ENCODE measurements at places on chromosomes 7 and 10.
A peak's percentile ranks its signal among the peaks of the same experiment; 100 is the strongest.

GRCh38 chr7:152382244-152382643 is 53.6 kb downstream of the KMT2C start:
- no peak for DNase-seq

DNA sequence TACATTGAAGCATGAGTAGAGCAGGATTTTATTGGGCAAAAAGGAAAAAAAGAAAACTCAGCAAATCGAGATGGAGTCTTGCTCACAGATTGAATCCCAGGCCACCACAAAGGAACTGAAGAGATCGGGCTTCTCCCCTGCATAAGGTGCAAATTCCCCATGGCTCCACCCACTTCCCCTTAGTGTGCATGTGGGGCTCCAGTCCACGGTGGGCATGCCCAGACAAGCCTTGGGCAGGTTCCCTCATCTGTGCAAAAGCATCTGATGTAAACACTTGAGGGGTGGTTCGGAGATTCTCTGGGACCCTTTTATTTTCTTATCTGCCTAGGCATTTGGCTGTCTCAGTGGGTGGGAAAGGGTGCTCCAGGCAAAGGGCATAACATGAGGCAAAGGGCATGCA is 150.7 kb downstream of the CFTR start:
- DNase-seq: no peak

DNA sequence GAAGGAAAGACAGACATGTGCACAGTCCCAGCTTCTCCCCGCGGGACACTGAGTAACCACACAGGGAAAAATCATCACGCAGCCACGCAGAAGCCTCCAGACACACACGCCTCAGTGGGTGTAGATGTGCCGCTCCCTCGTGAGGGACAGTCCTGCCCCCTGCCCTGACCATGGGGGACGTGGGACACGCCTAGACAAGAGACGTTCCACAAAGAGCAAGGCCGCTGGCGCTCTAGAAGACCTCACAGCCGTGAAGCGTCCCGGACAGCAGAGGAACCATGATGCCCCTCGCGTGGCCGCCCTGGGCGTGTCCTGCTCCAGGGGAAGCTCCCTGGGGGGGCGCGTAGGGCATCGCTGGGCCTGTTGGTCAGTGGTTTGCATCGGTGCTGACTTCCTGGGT is 210.8 kb downstream of the DNAJB6 start:
- DNase-seq: no peak

- DNase-seq: no peak
These were observed 5.7 kb downstream of the SEMA3A start for GRCh38 chr7:84188786-84189405.

DNA sequence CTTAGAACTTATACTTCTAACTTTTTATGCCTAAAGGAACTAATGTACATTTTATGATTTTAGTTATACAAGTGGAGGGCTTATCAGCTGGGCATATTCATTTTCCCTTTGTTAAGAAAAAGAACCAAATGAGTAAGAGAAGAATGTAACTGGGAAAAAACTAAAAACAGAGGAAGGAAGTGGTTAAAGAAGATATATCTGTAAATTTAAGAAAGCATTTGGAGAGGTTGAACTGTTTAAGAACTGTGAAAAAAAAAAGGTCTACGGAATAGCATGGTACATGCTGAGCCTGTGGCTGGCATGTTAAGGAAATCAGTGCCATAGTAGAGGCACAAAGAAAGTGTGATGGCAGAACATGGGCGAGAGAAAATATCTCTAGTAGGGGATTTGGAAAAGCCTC is 6.2 kb downstream of the MDFIC start:
- no peak for DNase-seq

DNA sequence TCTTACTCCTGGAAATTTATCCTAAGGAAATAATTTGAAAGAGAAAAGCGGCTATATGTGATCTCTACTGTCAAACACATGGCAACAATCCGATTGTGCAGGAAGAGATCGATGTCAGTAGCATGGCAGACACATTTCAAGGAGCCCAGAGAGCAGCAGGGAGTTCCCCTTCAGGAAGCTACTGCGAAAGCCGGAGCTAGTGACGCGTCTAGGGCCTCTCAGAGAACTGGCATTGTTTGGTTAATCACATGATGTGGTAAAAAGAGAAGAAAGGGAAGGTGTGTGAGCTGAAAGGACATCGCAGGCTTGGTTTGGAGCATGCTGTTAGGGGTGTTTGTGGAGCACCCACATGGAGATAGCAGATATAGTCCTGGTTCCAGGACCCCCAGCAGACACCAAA is 74.9 kb downstream of the BEND7 start:
- DNase-seq: no peak

DNA sequence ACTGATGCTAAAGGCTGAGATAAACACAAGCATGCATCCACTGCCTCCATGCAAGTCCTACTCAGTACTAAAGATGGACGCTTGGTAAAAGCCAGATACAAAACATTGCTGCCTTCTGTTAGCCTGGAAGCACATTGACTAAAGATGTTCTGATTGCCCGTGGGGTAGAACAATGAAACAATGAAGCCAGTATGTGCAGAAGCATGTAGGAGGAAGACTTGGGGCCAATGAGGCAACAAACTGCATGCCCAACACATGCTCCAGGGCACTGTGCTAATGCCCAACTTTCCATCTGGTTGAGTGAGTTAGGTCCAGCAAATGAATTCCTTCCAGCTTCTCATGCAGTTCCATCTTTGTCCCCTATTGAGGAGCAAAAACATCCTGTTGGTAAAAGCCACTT is 1245.5 kb downstream of the GATA3 start:
- DNase-seq: no peak

GRCh38 chr10:58827381-58827780 is 314.7 kb downstream of the BICC1 start:
- no peak for DNase-seq

GRCh38 chr10:60042262-60042661 is 135.9 kb upstream of the CCDC6 start:
- no peak for DNase-seq

GRCh38 chr7:14258861-14259260 is 269.4 kb upstream of the ETV1 start:
- DNase-seq: no peak

- no peak for DNase-seq
These were observed 41.0 kb upstream of the PTF1A start for GRCh38 chr10:23151071-23151470.

GRCh38 chr7:107879400-107880035 is 11.5 kb upstream of the DLD start:
- DNase-seq: peak; percentile 28

- no peak for DNase-seq
These were observed 472.5 kb upstream of the SEMA3D start for GRCh38 chr7:85659364-85659763.

GRCh38 chr10:7956508-7956907 is 98.0 kb upstream of the GATA3 start:
- no peak for DNase-seq

GRCh38 chr7:117800406-117800805 is 72.8 kb downstream of the CTTNBP2 start:
- DNase-seq: no peak

GRCh38 chr10:9339716-9340115 is 1285.2 kb downstream of the GATA3 start:
- no peak for DNase-seq

DNA sequence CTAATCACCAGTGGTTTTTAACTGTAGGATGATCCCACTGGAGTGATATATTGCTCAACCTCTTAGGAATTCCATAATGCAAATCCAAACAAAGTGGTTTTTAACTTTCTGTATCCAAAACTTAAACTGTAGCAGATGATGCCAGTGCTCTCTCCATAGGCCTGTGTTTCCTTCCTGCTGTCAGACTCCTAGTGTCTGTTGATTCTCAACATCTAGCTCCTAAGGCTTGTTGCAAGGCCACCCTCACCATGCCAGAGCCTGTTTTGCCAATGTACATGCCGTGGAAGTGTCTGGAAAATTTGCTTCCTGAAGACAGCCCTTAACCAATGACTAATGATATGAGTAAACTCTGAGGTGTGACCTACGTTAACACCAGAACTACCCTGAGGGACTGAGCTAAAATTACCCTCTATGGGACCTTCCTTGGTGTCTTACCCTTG is 39.3 kb downstream of the C1GALT1 start:
- no peak for DNase-seq

GRCh38 chr10:22792161-22792560 is 77.8 kb upstream of the PIP4K2A start:
- DNase-seq: no peak

DNA sequence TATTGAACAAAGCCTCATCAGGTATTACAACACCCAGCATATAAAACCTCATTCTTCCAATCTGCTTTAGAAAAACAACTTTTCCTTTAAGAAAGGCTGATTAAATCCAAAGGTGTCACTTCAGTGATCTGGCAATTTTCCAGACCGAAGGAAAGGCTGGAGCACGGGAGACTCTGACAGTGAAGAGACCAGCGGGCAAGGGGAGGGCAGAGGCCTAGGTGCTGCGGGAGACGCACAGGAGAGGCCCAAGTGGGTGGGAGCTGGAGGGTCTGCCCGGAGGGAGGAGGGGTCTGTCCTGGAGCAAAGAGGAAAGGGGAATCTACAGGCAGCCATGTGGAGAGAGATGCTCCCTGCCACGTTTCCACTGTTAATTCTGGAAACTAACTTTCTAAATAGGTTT is 24.3 kb upstream of the PPP2R2D start:
- DNase-seq: no peak

GRCh38 chr10:103715430-103715829 is 139.9 kb downstream of the SH3PXD2A start:
- DNase-seq: no peak

DNA sequence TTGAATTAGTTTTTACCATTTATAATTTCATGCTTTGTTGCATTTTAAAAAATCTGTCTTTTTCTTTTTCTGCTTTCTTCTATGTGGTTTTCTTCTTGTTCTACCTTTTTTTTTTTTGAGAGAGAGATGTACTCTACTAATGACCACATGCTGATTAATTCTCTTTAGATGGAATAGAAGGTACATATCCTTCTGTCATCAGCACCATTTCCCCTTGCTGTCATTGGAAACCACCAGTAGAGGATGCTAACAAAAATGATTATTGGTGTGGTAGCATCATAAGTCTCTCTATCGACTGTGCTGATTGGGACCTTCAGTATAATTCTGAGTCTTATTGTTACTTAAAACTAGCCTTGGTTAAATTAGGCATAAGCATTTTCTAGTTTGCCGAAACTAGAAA is 3.6 kb downstream of the ZEB1 start:
- DNase-seq: no peak

DNA sequence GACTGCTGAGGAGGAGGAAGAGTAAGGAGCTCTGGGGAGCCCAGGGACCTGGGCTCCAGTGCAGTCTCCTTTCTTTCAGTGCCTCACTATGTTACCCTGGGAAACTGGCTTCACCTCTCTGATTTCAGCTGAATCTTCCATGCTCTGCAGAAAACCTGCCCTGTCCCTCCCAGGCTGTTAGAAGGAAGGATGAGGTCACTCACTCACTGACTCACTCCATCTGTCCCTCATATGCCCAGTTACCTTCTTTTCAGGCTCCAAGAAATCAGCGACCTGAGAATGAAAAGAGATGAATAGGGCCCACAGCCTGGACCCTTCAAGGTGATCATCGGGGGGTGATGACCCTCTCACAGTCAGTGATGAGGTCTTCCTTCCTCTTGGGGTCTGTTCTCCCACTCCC is 481 bp downstream of the SFTPA2 start:
- DNase-seq: no peak

- DNase-seq: no peak
These were observed 8.7 kb upstream of the VDAC2 start for GRCh38 chr10:75201793-75202307.

DNA sequence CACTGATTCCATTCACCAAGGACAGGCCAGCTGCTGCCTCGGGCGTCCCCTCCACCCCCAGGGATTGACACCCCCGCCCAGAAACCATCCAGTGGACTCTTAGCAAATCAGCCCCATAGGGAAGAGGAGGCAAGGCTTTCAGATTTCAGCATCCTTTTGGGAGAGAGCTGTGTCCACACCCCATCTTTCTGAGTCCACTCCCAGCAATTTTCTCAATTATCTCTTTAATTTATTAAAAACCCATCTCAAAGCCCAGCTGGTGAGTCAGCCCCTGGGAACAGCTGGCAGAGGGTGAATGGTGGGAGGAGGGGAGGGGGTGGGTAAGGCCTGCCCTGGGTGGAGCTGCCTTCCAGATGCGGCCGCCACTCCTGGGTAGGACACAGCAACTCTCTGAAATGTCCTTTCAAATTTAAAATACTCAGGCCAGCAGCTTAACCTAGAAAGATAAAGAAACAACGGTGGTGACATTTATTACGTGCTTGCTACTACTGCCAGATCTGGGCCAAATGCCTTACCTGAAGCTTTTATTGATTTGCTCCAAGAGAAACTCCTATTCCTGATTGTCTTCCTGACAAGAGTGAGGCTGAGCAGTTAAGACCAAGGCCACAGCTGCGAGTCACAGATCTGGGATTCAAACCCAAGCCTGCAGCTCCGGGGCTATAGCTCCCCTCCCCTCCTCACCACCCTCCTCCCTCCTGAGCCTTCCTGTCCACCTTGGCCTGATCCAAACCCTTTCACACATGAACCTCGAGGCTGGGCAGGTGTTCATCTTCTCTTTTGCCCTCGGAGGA is 120.4 kb downstream of the RGS10 start:
- no peak for DNase-seq

GRCh38 chr7:121440857-121441503 is 44.9 kb upstream of the FAM3C start:
- DNase-seq: no peak

DNA sequence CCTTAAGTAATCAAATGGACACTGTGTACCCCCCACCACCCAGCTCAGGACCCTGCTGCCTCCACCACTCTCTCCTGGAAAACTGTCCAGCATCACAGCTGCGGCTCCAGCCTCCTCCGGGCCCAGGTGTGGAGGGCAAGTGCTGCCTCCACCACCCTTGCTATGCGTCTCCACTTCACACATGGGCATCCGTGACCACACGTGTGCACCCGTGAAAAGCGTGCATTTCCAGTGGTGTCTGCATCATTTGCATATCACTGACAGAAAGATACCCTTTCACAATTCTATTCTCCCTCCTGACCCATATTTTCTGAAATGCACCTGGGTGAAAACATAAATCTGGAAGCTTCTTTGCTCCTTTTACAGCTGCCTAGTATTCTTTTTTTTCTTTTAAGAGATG is 89.7 kb upstream of the PDGFA start:
- no peak for DNase-seq

DNA sequence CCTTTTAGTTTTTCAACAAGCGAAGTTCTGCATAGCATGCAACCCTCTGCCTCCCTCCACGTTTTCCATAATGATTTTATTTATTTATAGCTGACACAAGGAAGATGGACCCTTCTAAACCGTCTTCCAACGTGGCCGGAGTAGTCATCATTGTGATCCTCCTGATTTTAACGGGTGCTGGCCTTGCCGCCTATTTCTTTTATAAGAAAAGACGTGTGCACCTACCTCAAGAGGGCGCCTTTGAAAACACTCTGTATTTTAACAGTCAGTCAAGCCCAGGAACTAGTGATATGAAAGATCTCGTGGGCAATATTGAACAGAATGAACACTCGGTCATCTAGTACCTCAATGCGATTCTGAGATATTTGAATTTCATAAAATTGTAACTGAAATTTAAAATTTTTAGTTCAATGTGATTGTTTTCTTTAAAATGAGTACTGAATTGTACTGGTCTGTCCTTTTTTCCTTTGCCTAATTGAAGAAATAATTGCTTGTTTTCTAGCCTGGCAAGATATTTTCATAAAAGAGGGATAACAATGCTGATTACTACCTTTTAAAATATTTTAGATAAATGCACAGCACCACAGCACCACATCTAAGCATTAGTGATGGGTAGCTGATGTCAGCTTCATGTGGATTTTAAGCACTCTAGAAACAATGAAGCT is 41.5 kb upstream of the SLC39A12 start:
- no peak for DNase-seq

GRCh38 chr10:73168465-73168803 is 515 bp downstream of the FAM149B1 start:
- DNase-seq: no peak

All from stimulated activated CD8-positive, alpha-beta memory T cell treated with anti-CD3 and anti-CD28 coated beads, Interleukin-12 subunit alpha, Interleukin-12 subunit beta, amount 100 ng/mL, for 1 hour (primary cell).